ENCODE measurements at places on chromosomes 3 and 15.

GRCh38 chr3:68485051-68485450, 447.3 kb downstream of the TAFA4 start:
- no peak for DNase-seq

GRCh38 chr15:33136353-33136752, 58.2 kb downstream of the FMN1 start:
- no peak for DNase-seq

GRCh38 chr3:106540743-106541142, 671.9 kb upstream of the CBLB start:
- no peak for DNase-seq

DNA sequence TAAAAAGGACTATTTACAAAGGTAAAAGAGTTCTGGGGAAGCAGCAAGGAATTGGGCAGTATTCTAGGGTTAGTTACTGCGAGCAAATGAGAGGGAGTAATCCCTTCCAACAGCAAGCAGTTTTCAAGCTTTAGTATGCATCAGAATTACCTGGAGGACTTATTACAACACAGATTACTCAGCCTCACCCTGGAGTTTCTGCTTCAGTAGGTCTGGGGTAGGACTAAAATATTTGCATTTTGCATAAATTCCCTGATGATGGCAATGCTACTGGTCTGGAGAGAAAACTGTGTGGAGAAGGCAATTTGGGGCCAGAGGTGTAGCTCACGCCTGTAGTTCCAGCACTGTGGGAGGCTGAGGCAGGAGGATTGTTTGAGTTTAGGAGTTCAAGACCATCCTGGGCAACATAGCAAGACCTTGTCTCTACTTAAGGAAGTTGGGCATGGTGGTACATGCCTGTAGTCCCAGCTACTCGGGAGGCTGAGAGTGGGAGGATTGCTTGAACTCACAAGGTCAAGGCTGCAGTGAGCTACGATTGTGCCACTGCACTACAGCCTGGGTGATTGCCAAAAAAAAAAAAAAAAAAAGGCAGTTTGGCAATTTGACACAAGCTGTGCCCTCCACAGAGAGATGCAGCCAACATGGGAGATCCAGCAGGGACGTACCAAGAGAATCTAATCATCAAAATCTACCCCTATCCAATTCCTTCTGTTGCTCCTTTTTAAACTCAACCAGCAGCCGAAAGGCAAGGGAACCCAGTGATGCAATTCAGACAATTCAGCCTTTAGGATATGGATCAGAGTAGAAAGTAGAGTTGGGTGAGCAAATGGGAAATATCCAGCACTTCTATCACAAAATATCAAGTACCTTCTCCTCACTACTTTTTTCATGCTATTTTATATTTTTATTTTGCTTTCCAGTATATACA, 27.1 kb upstream of the AP4E1 start:
- no peak for DNase-seq

GRCh38 chr15:66651198-66651597, 50.8 kb upstream of the SMAD6 start:
- no peak for DNase-seq

DNA sequence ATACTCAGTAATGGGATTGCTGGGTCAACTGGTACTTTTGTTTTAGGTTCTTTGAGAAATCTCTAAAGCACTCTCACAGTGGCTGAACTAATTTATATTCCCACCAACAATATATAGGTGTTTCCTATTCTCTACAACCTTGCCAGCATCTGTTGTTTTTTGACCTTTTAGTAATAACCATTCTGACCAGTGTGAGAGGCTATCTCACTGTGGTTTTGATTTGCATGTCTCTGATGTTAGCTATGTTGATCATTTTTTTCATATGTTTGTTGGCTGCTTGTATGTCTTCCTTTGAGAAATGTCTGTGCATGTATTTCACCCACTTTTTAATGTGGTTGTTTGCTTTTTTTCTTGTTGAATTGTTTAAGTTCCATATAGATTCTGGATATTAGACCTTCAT, 98.2 kb upstream of the DCBLD2 start:
- DNase-seq: no peak

GRCh38 chr3:127545216-127545615, 45.3 kb downstream of the TPRA1 start:
- DNase-seq: no peak

GRCh38 chr3:64342940-64343688, 117.8 kb upstream of the PRICKLE2 start:
- DNase-seq: no peak

- DNase-seq: no peak
Measured at GRCh38 chr3:22526266-22526837, 676.8 kb upstream of the UBE2E2 start.

All from stimulated activated CD4-positive, alpha-beta T cell treated with anti-CD3 and anti-CD28 coated beads, Interleukin-15, amount 100 ng/mL, for 1 hour (primary cell).